ENCODE measurements at places on chromosomes 1 and 21.

- no peak for DNase-seq
Observed at GRCh38 chr1:185531838-185532237, 202.4 kb upstream of the HMCN1 start.

- no peak for DNase-seq
Observed at GRCh38 chr1:162284206-162284955, 92.3 kb downstream of the SPATA46 start.

DNA sequence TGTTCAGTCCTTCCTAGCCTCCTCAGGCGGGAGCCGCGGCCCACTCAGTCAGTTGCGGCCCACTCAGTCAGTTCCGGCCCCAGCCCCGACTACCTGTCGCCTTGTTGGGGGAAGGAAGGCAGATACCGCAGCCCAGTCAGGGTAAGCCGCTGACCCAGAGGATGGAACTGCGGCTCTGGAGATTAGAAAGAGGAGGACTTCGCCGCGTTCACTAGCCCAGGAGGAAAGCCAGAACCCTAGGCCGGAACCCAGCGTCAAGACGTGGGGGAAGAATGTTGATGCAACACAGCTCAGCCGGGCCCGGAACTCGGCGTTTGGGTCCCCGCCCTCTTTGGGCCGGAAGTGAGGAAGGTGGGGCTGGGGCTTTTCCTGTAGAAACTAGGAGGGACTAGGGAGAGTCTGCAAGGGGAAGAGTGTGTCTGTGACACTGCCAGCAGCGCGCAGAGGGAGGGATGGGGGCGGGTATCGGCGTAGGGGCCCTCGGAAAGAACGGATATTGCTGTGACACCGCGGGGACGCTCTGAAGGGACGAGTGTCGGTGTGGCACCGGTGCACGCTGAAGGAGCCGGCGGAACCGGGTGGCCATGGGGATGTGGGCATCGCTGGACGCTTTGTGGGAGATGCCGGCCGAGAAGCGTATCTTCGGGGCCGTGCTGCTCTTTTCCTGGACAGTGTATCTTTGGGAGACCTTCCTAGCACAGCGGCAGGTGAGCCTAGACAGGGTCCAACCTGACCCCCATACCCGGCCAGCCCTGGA is at the start of gene ZMPSTE24:
Gene ZMPSTE24 (plus strand): TSS at position 549 of the 757 bp plus-strand sequence. CDS start 36 bp downstream, at position 585.
- peak; percentile 98 for DNase-seq

GRCh38 chr1:57319165-57319564 is 104.7 kb downstream of the DAB1 start:
- DNase-seq: peak; percentile 10

- peak; percentile 9 for DNase-seq
Observed at GRCh38 chr1:88175631-88176226, 508.3 kb upstream of the PKN2 start.

DNA sequence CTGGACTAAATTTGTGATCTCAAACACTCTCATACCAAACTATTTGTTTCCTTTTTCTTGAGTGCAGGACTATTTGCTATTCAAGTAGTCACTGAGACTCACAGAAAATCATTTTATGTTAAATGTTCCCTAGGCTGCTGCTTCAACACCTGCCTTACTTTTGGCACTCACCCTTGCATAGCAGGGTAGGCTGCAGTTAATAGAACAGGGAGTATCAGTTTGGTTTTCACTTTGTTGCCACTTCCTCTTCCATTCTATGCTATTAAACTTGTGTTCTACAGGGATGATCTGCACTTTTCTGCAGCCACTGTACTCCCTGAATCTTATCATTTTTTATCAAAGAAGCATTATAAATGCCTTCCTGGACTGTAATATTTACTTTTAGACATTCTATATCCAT is 148.7 kb upstream of the PRMT6 start:
- DNase-seq: no peak

GRCh38 chr1:212286556-212287131 is 1.4 kb downstream of the PPP2R5A start:
- peak; percentile 10 for DNase-seq

DNA sequence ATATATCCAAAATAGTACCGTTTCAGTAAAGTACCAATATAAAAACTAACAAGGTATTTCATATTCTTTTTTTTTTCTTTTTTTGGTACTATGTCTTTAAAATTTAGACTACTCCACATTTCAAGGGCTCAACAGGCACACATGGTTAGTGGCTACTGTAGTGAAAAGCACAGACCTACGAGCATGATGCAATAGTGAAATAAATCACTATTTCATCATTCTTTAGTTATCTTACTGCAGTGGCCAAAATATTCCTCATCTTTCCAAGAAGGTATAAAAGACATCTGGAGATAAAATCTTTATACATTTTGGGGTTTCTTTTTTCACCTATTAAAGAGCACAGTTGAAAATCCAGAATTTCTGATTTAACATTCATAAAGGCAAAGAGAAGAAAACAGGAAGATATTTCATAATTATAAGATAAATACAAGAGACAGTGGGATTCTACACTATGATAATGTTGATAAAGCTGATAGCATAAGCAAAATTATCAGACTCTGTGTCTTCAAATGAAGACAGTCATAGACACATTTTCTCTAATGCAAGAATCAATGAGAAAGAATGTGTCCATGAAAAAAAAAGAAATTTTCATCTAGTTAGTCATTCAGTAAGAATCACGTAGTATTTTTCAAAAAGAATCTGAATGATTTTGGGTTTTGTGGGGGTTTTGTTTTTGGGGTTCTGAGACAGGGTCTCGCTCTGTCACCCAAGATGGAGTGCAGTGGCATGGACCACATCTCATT is 41.9 kb downstream of the CEP170 start:
- DNase-seq: peak; percentile 46

DNA sequence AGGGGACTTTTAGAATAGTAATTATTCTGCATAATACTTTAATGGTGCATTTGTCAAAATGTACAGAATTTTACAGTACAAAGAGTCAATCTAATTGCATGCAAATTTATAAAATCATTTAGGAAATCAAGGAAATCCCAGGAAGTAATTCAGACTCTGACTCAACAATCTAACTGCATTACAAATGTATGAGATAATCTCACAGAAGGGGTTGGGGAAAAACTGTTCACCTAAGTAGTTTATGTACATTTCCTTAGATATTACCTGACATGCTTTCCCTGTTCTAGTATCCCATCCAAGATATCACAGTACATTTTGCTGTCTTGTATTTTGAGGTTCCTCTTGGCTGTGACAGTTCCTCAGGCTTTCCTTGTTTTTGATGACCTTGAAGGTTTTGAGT is 4.7 kb downstream of the CRB1 start:
- DNase-seq: no peak

GRCh38 chr1:42172381-42173133 is 8.0 kb upstream of the GUCA2A start:
- no peak for DNase-seq

GRCh38 chr1:45854724-45855123 is 51.3 kb downstream of the MAST2 start:
- no peak for DNase-seq

DNA sequence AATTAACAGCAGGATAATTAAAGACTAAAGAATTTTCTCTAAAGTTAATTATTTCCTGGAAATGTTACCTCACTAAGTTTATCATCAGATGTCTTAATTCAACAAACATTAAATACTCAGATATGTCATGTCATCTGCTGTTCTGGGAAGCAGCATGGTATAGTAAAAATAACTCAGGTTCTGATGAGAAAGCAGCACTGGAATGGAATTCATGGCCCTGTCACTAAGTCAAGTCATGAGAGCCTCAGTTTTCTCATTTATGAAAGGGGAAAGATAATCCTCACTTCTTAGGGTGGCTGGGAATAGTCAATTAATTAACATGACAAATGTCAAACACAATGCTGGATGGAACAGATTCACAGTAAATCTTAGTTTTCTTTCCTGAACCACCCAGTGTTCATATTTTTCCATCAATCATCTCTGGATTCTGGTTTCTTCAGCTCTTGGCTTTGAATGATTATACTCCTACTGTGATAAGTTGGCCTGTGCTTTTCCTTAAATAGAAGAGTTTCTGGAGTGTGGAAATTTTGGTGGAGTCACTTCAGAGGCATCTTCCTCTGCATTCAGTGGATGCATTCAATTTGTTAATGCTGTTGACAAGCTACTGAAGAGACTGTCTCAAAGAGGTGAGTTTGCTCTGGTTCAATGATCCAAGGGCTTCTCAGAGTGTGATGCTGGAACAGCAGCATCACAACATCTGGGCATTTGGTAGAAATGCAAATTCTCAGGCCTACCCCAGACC is 319.4 kb downstream of the KCNH1 start:
- DNase-seq: no peak

GRCh38 chr1:192959657-192960186 is 99.4 kb downstream of the UCHL5 start:
- DNase-seq: no peak

GRCh38 chr1:243719476-243719875 is 130.6 kb downstream of the AKT3 start:
- DNase-seq: peak; percentile 25

- DNase-seq: no peak
Observed at GRCh38 chr21:41604583-41605041, 96.7 kb upstream of the TMPRSS2 start.

- no peak for DNase-seq
Observed at GRCh38 chr1:223097713-223098112, 45.3 kb downstream of the TLR5 start.

DNA sequence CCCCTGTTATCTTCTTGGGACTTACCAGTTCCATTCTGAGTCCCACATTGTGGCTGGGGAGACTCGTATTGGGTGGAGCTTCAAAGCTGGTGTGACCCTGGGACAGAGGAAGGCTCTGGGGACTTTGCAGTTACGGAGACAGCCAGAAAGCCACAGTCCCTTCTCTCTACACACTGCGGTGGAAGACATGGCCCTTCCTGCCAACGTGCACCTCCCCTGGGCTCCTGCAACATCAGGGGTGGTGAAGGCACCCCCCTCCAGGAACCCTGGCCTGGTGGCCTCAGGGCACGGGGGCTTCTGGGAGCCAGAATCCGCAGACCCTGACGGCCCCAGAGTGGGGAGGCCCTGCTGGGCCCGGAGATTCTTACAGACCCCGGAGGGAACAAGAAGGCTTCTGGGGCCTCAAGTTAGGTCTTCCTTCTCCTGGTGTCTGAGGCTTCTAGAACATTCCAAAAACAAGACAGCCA is 113.0 kb downstream of the SIK1 start:
- DNase-seq: no peak

GRCh38 chr1:154190550-154190949 is 1.4 kb downstream of the TPM3 start:
- DNase-seq: peak; percentile 67

DNA sequence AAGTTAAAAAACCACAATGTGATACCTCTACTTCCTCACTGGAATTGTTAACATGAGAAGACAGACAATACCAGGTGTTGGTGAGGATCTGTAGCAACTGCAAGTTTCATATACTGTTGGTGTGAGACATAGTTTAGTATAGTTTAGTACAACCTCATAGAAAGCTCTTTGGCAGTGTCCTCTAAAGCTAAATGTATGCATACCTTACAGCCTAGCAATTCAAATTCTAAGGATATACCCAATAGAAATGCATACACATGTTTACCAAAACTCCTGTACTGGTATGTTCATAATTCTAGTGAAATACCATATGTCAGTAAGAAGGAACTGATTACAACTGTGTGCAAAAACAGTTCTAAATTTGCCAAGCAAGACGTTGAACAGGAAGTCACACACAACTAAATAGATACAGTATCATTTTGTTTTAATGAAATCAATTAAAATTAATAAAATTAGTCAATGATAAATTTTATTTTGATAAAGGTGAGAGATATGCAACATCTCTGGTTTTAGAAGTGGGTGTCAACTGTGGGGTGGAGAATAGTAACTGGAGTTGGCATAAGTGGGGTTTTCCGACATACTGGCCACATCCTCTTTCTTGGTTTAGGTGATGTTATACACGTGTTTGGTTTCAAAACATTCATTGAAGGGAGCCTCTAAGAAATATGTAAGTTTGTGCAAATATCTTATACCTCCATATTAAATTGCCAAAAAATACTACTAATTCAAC is 450.7 kb downstream of the PTPRC start:
- no peak for DNase-seq

DNA sequence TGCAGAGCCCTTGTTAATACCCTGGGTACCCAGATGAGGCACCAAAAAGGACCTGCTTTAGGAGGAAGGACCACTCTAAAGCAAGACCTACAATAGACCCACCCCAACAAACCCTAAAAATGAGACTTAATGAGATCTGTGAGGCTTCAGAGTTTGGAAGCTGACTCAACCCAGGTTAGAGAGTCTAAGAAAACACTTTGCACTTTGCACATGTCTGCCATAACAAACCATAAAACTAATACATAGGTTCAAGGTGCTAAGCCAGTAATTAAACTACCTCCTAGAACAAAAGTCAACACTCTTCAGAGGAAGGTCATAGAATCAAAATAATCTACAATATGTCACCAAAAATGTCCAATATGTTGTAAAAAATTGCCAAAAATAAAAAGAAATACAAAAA is 124.7 kb upstream of the C1orf21 start:
- no peak for DNase-seq

GRCh38 chr1:171901245-171901644 is 59.9 kb downstream of the DNM3 start:
- DNase-seq: peak; percentile 12

GRCh38 chr1:234676103-234676594 is 66.2 kb upstream of the IRF2BP2 start:
- peak; percentile 81 for DNase-seq

GRCh38 chr1:152502496-152503180 is 8.0 kb upstream of the LCE5A start:
- DNase-seq: peak; percentile 63

GRCh38 chr21:36688324-36688723 is 10.6 kb upstream of the SIM2 start:
- DNase-seq: no peak

- no peak for DNase-seq
Observed at GRCh38 chr1:200740571-200741208, 2.0 kb downstream of the CAMSAP2 start.
